Activated naive CD8-positive, alpha-beta T cell treated with anti-CD3 and anti-CD28 coated beads, Interleukin-2, amount 10 ng/mL, durations not matched to agents 7 days and 5 days (primary cell): ENCODE measurements at places on chromosomes 3 and 15.

- no peak for DNase-seq
These were observed 770.0 kb downstream of the GRM7 start for GRCh38 chr3:7630925-7631324.

DNA sequence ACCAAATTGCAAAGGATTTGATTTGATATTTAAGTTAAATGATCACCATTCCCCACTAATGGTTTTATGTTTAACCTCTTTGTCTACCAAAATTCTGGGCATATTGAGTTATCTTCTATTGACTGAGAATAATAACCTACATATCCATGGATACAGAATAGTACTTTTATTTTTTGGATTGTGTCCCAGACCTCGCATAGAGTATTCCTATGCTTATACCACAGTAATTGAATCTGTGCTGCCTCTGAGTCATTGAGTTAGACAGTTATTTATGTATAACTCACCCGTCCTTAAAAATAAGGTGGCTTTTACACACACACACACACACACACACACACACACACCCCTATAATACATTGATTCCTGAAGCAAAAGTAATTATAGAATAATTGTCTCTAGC, 690.1 kb upstream of the BCHE start:
- no peak for DNase-seq

DNA sequence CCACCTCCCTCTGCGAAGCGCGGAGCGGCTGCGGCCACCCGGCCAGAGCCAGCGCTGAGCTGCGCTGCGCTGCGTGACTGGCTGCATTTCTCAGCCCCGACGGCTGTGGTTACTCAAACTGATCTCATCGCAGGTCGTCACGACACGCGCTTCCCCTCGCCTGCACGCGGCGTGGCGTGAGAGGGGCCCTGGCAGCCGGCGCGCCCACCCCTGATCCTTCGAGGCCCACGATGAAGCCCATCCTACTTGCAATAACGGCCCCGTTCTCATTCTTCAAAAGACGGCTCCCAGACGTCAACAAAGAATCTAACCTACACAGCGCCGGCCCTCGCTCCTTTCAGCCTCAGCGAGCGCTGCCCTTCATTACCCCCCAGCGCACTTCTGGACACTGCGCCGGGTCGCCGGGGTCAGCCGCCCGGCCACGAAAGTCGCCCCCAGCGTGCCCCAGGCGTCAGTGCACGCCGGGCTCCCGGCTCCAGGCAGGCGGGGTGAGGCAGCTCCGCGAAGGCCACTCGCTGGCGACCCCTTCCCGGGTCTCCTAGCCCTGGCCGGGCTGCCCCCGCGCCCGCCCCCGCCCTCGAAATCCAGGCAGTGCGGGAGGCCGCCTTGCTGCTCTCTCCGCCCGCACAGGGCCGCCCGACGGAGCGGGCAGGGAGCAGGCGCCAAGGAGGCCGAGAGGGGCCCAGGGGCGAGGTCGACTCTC, 9.9 kb upstream of the LEKR1 start:
- DNase-seq, result no peak

- no peak for DNase-seq
These were observed 18.6 kb downstream of the DCP1A start for GRCh38 chr3:53328746-53329145.

- no peak for DNase-seq
These were observed 134.4 kb downstream of the PDE8A start for GRCh38 chr15:85116066-85116465.

GRCh38 chr3:58041182-58041825, 33.1 kb downstream of the FLNB start:
- DNase-seq, result no peak
